ENCODE measurements at places on chromosomes 16 and 17.
A peak's percentile ranks its signal among the peaks of the same experiment; 100 is the strongest.

- DNase-seq: peak; percentile 82
Measured at GRCh38 chr17:2416010-2416734, 15.3 kb upstream of the MNT start.

DNA sequence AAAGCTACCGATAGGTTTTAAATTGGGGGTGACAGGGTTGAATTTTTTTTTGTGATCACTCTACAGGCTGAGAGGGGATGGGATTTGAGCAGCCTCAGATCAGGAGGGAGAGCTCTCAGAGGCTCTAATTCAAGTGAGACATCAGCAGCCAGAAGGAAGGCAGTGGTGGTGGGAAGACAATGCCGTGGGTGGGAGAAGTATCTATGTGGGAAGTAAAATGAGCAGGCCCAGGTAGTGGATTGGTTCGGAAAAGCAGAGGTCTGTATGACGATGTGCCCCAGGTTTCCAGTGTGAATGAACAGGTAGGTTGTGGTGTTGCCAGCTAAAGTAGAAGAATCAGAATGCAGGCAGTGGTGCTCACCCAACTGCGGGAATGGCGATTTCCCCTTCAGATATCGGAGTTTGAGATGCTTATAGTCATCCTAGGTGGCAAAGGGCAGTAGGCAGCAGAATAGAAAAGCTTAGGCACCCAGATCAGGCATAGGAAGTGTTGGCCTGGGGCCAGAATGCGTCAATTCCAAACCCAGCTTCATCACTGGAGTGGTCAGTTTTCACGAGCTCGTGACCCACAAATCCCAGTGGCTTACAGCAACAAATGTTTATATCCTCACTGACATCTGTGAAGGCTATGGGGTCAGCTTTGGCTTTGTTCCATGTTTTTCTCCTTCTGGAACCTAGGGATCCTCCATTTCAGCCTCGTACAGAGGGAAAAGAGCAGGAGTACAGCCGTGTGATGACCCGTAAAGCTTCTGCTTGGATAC, 24.0 kb downstream of the MEOX1 start:
- DNase-seq: no peak

GRCh38 chr17:17164676-17165075, 41.5 kb downstream of the PLD6 start:
- DNase-seq: no peak

- DNase-seq: no peak
Measured at GRCh38 chr17:74831444-74832146, 28.1 kb downstream of the GRIN2C start.

DNA sequence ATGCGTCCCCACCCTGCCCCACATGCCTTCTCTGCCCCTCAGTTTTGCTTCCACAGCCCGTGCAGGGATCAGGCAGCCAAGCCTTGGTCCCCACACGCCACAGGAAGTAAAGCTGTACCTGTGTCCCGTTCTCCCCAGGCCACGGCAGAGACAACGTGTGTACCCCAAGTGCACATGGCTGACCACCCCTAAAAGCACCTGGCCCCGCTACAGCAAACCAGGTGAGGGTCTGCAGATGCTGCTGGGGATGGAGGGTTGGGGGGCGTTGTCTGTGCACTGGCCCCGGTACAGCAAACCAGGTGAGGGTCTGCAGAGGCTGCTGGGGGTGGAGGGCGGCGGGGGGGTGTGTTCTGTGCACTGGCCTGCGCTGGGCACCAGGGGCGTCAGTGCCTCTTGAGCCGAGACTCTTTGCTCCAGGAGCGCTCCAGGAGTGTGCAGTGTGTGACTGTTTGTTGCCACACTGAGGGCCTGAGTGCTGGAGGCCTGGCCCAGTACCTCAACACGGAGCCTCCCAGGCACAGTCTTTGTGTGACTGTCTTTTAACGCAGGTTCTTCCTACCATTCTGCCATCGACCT, 18.8 kb downstream of the TCF25 start:
- DNase-seq: no peak

GRCh38 chr16:23245268-23245667, 56.8 kb upstream of the SCNN1B start:
- no peak for DNase-seq

- DNase-seq: no peak
Measured at GRCh38 chr17:82952019-82952418, 112.2 kb upstream of the ZNF750 start.

GRCh38 chr16:78122774-78123315, 23.4 kb downstream of the WWOX start:
- no peak for DNase-seq

- DNase-seq: no peak
Measured at GRCh38 chr16:55399911-55400310, 75.9 kb downstream of the IRX6 start.

DNA sequence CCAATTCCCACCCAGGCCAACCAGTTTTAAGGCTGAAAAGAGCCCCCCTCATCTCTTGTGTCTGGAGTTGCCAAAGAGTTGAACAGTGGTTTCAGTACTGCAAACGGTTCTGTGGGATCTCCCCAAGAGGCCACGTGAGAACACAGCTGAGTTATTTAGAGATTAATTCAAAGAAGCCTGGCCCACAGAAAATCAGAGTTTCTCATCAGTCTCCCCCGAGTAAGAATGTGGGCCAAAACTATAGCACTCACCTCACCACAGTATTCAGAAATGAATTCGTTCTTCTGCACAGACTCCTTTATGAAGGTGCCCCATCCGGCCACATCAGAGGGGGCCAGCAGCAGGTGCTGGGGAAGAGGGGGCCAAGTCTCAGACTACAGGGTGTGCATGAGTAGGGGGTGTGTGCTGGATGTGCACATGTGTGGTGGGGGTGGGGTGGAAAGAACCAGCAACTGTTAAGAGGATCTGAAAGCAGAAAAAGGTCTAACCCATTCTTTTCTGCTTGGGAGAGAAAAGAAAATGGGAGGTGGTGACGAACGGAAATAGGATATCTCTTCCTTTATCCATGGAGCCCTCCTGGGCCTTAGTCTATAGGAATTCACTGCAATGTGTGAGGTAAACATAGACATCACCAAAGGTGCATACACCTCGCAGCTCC, 22.6 kb downstream of the CNTNAP1 start:
- no peak for DNase-seq

GRCh38 chr17:3485481-3486068, 9.8 kb downstream of the ASPA start:
- DNase-seq: no peak

- DNase-seq: no peak
Measured at GRCh38 chr16:77219437-77219836, 20.2 kb downstream of the SYCE1L start.

DNA sequence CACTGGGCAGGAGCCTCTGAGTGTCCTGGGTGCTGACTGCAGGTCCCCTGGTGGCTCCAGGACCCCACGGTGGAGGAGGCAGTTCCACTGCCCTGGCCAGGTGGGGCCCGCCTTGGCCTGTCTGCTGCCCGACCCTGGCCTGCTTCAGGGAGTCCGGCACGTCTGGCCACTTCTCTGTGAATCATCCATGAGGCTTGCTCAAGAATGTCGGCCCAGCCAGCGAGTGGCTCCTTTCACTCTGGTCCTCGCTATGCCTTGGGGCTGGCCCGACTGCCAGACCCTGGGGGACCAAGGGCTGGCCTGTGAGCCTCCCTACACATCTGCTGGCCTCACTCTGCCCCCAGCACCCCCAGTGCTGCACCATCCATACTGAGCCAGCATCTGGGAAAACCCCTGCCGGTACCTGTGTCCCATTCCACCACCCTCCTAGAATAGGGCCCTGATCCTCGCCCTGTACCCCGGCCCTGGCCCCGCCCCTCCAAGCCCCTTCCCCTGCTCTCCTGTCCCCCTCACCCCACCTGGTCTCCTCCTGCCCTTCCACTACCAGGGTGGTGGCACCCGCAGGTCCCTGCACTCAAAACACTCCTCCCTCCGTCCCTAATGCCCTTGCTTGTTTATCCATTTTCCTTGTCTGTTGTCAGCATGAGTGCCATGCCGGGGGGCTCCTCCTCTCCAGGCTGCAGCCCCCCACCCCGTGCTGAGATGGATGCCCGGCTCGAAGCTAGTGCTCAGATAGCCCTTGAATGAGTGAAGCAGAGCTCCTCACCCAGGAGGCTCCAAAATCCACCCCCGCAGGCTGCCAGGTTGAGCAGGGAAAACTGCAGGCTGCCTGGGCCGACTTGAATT, 35.5 kb downstream of the ADCY7 start:
- no peak for DNase-seq

- no peak for DNase-seq
Measured at GRCh38 chr16:1002399-1003166, 21.0 kb downstream of the SOX8 start.

- no peak for DNase-seq
Measured at GRCh38 chr17:68694791-68695485, 93.8 kb upstream of the FAM20A start.

DNA sequence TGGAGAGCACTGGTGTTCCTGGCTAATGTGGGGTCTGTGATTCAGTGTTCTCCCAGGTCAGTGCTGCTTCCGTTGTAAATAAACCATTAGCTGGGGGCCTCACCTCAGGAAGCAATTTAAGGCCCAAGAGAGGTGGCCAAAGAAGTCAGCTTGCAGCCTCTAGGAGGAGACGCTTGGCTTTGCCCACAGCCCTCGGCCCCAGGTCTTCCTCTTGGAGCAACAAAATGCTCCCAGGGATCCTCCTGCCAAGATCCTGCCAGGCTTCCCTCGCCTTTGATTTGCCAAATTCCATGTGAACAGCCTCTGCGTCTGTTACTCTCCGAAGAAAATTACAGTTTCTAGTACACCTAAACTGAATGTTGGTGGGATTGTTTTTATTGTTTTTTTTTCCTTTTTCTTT, 62.4 kb upstream of the TBX2 start:
- no peak for DNase-seq

DNA sequence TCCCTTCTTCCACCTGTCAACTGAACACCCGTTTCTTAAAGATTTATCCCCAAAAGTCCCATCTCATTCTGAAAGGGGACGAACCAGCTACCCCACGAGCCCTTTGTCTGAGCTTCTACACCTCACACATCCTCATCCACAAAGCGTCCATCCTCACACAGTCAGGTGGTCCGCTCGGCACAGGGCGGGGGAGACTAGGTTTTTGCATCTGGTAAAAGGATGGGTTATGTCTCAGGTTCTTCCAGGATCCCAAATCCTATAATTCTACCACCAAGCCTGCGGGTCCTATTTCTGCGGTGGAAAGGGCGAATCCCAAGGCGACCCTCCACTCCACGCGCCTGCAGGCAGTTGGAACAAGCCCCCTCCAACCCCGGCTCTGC, 458 bp downstream of the GFOD2 start:
- DNase-seq: no peak

DNA sequence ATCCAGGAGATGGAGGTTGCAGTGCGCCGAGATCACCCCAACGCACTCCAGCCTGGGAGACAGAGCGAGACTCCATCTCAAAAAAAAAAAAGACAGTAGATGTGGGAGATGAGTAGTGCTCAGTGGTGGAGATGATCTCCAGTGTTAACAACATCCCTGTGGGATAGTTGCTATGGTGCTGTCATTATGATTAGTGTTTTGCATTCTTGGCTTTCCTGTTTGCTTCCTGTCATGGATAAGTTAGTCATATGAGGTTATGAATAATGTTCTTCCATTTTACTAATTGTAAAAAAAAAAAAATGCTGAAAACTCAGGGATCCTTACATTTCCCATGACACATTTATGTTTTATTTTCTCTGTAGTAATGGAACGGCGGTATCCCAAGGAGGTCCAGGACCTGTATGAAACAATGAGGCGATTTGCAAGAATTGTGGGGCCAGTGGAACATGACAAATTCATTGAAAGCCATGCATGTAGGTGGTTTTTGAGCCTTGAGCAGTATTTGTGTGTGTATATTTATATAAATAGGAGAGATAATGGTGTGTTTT, 24.5 kb upstream of the DUSP14 start:
- no peak for DNase-seq

DNA sequence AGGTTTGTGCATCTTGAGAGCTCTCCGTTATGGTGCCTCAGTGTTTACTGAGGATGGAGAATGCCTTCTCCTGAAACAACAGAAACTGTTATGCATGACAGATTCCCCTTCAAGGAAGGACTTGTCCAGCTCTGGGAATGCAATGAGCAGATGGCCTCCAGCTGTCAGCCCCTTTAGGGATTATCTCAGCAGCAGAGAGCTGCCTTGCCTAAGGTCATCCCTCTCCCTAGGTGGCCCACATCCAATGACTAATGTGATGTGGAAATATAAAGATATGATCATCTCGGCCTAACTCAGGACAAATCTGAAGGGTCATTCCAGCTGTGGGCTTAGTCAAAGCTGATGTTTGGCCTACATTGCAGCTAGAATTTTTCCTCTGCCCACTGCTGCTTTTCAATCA, 214.3 kb upstream of the N4BP1 start:
- DNase-seq: no peak
